ENCODE measurements at places on chromosomes 13 and 19.

DNA sequence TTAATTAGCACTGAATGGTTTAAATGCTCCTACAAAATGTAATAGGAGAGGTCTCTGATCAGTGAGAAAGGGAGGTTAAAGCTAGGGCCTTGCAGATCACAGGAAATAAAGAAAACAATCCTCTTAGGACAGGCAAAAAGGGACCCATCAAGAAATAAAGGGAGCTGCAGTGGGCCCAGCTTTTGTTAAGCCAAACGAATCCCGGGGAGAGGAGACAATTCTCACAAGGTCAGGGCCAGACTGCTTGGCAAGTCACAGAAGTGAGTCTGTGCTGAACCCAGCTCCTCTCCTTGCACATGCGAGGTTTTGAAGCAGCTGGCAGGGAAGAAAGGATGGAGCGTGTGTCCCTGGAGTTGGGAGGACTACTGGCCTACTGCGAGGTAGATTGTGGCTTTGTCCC lies 285.8 kb downstream of the COG6 start:
- DNase-seq = no peak

DNA sequence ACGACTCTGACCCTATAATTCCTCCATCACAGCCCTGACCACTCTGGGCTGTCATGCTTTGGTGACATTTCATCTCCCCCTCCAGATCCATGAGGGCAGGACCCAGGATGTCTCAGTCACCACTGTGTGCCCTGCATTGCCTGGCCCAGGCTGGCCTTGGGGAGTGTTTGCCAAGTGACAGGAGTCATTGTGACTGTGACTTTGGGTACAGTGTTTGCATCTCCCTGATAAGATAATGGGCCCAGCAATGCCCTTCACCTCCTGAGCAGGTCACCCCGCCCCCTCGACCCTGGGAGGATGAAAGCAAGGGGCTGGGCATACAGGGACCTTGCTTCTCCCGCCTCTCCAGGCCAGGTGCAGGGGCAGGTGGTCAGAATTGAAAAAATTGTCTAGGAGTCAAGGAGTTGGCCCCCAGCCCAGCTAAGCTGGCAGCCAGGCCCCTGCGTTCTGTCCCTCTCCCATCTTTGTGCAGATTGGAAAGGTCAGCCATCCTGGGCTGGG lies 5.9 kb upstream of the ATP4A start:
- no peak for DNase-seq

DNA sequence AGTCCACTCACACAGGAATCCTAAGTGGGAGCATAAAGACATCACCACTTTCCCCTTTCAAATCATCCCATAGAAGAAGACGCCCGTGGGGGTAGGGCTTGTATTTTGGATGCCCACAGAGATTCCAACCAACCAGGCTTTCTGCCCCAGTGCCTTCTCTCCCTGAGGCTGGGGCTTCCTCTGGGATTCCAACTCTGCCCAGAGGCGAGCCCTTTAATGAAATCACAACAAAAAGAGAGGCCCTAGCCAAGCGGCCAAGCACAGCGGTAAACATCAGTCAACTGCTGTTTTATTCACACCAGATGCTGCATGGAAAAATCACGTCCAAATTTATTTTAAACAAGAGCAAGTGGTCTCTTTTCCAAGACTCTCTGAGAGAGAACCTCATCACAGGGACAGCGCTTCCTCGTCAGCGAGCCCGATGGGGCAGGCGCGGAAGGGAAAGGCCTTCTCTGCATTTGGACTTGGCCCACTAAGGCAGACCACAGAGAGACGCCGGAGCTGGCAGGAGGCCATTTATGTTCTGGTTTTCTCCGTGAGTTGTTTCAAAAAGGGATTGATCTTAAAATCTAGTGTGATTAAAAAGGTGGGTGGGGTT lies 31.5 kb downstream of the ADPRHL1 start:
- no peak for DNase-seq

DNA sequence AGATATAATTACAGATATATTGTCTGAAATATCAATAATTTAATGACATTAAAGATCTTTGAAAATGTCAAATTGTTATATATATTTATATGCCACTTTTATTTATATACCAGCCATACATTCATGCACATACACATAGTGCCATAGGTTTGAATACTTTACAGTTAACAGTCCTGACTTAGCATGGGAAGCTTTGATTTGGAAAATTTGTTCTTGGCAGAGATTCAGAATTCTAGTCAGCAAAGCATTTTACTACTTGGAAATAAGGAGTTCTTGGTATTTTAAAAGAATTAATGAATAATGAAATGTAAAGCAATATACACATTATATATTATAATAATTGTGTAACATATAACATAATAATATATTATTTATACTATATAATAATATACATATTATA lies 277.0 kb upstream of the PCDH20 start:
- DNase-seq = no peak

DNA sequence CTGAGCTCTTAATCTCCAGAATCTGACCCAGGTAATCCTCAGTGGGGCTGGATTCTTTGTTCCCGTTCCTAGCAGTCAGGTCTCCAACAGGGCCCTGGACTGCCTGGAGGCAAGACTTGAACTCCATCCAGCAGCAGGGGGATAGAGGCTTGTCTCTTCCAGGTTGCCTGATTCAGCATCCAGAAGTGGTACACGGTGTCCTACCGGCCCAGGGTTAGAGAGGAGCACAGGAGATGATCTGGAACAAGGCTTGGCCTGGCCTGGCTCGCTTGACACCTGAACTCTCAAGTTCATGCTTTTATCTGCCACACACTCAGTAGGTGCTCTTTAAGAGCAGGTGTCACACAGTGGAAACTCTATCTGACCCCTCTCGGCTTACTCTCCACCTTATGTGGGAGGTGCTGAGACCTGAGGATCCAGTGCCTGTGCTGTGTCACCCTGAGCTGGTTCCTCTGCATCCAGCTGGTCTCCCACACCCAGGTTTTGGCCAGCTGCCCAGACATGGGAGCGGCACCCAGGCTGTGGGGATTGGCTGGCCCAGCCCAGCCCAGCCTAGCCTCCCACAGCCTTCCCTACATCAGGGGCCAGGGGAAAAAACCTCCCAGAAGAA lies at the start of gene CYP4F3:
Gene CYP4F3 (plus strand): TSS at position 604 of the 610 bp plus-strand sequence. CDS start 519 bp downstream, outside the sequence.
- no peak for DNase-seq

- no peak for DNase-seq
Measured at GRCh38 chr19:2555422-2556220, 79.7 kb downstream of the GADD45B start.

DNA sequence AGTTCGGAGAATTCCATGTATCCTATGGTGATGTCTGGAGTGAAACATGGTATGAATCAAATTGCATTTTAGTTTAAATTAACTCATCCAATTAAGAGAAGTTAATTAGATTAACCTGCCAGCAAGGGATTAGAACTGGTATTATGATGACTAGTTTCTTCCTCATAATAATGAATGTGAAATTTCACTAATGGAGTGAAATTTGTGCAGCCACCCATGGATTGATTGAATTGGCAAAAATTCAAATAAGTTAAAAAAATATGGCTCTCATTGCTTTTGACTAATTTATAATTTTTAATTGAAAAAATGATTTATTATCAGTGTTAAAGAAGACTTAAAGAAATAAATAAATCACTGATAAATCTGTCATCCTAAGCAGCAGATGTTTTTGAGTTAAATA lies 232.0 kb downstream of the KCNRG start:
- DNase-seq = no peak

Data from activated CD8-positive, alpha-beta memory T cell treated with anti-CD3 and anti-CD28 coated beads, Interleukin-2, amount 10 ng/mL, durations not matched to agents 7 days and 5 days (primary cell).